Astrocyte of the hippocampus (primary cell): ENCODE measurements at places on chromosomes 4 and X.
A peak's percentile ranks its signal among the peaks of the same experiment; 100 is the strongest.

- no peak for DNase-seq
Measured at GRCh38 chr4:174697896-174698295, 131.2 kb downstream of the GLRA3 start.

- no peak for DNase-seq
Measured at GRCh38 chrX:150478496-150479492, 89.6 kb upstream of the MTM1 start.

GRCh38 chr4:8010618-8011017 is 71.0 kb upstream of the AFAP1 start:
- DNase-seq, result peak; percentile 85

DNA sequence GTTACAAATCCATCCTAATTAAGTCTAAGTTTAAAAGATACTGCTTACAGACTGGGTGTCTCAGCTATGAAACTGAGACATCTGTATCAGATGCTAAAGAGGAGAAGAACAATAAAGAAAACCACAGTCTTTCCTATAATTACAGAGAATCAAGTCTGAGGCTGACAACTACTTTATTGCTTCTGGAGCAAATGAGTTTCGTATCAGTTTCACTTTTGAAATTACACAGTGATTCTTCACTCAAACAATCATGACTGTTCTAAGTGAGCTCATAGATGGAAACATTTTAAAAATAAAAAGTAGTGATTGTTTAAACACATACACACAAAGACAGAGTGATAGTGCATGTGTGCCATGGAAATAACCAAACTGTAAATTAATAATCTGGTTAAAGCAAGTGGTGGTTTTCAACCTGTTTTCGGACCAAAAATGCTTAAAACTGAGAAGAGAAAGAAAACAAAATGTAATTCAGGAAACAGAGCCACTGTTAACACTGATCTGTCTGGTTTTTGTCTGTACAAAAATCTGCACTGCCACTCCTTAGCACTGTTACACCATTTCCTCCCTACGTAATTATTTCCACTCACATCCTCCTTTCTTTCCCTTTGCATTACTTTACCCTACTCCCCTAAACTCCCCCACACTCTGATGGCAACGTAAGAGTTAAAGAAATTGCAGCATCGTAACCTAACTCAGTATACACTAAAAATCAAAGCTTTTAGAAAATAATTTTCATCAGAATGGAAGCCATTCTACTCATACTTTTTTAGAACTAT is 12.5 kb downstream of the RFC1 start:
- peak; percentile 28 for DNase-seq

GRCh38 chr4:41985151-41985550 is 3.6 kb downstream of the DCAF4L1 start:
- DNase-seq, result no peak

DNA sequence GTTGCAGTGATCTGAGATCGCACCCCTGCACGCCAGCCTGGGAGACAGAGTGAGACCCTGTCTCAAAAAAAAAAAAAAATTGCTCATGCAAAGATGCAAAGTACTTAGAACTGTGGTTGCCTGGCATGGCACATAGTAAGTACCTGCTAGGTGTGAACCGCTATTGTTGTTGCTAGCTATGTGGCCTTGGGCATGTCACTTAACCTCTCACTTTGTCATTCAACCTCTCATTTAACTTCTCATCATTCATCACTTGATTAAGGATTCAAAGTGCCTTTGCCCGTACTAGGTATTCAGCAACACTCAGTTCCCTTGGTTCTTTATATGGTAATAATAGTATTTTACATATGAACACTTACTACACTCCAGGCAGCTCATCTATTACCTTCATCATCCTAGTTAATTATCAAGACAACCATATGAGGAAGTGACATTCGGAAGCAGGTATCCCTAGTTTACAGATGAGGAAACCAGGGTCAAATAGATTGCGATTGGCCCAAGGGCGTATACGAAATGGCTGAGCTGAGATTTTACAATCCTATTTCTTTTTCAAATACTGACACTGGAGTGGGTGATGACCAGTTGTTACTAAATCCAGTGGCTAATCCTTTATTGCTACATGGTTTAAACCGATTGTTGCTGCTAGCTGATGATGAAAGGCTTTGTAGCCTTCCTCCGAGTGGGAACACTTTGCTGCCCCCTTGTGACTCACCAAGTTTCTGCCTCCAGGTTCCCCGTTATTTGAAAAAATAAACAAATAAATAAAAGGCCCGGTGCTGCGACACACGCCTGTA is 28.8 kb upstream of the SOWAHD start:
- peak; percentile 66 for DNase-seq

- DNase-seq, result no peak
Measured at GRCh38 chrX:109872021-109872732, 130.7 kb upstream of the TMEM164 start.

DNA sequence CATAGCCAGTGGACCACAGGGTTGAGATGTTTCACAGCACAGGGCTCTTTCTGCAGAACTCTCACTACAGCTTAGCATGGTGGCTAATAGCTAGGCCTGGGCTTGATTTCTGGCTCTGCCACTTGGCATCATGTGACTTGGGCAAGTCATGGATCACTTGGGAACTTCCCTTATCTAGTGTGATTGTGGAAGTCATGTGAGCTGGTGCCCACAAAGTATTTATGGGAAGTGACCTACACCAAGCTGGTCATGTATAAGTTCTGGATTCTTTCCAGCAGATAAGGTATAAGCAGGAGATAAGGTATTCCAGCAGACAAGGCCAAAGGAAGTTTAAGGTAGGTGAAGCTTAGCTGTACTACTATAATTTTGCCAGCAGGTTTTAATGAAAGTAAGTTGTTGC is 61.0 kb downstream of the REELD1 start:
- DNase-seq, result no peak

GRCh38 chrX:48599341-48599740 is 2.0 kb downstream of the WDR13 start:
- DNase-seq, result no peak

- DNase-seq, result peak; percentile 51
Measured at GRCh38 chr4:77047037-77047436, 28.8 kb downstream of the CCNI start.

GRCh38 chrX:34654696-34655490 is 2.2 kb downstream of the TMEM47 start:
- peak; percentile 43 for DNase-seq

DNA sequence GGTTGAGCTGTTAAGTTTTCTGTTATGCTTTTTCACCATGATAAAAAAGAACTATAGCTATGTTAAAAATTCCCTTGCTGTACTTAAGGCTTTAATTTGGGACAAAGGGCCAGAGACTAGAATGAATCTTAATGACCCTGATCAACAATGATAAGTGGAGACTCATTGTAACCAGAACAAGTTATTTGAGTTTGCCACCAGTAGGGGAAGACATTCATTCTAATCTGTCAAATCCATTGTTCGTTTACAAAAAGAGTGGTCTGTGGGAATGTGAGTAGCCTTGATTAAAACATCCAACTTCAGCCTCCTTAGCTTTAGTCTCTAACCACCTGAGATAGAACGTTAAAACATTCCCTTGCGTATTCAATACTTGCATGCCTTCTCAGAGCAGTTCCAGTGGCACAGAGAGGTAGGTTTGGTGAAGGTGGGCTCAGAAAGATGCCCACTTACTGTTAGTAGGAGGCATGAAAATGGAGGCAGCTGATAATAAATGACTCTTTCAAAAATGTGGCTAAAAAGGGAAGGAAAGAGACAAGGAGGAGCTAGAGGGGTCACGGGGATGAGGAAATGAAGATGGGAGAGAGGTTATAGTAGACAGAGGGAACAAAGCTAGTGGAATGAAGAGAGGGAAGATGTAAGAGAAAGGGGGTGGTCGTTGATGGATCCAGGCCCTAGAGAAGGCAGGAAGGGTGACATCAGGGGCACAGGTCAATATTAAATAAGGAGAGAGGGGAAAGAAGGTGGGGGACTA is 66.2 kb downstream of the EGF start:
- DNase-seq, result peak; percentile 61

- peak; percentile 67 for DNase-seq
Measured at GRCh38 chr4:179325181-179325580, 1882.9 kb upstream of the AGA start.

GRCh38 chr4:22174640-22175039 is 226.1 kb upstream of the KCNIP4 start:
- no peak for DNase-seq

GRCh38 chr4:63777601-63778000 is 631.6 kb downstream of the TECRL start:
- DNase-seq, result no peak

DNA sequence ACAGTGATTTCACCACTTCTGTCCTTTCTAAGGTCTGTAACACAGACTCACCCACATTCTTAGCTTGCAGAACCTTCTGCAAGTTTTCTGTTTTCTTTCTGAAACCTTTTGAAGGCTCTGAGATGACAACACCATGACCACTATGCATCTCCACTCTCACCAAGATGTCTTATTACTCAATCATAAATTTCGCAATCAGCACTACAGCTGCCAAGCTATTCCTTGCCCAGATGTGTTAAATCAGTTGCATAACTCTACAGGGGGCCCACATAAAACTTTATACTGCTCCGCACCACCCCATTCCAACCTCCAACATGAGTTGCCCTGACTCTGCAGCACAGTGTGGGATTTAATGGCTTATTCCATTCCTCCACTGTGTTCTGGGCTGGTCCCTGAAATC is 229.9 kb downstream of the COL25A1 start:
- no peak for DNase-seq

GRCh38 chr4:188113156-188113555 is 3.8 kb upstream of the TRIML2 start:
- no peak for DNase-seq

DNA sequence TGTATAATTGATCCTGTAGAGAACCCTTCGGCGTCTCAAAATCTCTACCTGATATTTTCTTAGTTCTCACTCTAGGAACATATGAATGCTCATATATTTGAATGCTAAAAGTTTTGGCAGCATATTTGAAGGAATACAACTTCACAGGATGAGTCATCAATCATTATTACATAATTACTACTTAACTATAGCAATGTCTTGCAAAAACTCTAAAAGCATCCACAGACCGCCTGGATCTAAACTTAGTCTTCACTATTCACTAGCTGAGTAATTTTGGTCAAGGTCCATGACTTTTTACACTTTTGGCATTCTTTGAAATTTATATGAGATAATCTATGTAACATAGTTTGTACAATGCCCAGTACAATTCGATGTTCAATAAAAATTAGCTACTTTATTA is 194.7 kb downstream of the DTHD1 start:
- no peak for DNase-seq

DNA sequence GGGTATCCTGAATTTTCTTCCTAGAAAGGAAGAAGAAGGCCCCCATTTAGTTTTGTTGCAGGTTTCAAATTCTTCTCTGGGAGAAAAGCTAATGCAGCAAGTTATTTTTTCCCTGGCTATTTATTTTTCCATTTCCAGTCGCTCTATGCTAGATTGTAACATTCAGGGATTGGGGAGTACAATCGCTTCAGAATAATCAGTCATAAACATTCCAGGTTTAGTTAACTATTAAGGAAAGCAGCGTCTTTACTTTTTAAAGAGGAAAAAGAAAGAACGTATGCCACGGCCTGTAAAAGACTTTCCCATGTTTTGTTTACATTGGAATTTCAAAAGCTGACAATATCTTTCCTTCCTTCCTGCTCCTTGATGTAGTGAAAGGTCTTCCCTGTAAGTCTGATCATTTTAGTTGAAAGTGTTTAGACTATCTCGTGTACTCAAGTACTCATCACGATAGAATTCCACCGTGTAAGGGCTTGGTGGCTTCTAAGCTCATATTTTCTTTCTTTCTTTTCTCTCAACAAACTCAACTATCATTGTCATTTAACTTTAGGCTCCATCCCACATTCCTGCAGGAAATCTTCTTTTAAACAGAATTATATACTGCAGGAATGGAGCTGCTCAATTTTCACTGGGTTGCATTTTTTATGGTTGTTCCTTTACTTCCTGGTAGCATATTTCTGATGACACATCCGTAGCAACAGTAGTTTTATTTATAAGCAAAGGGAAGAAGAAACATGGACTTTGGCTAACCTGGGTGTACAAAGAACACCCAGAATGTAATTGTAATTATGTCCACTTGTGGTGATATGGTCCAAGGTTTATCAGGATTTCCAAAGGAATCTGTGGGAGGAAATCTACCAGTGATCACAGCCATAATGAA is 213.1 kb upstream of the FAT1 start:
- DNase-seq, result peak; percentile 72

- DNase-seq, result no peak
Measured at GRCh38 chr4:14792702-14793227, 209.5 kb upstream of the CPEB2 start.

DNA sequence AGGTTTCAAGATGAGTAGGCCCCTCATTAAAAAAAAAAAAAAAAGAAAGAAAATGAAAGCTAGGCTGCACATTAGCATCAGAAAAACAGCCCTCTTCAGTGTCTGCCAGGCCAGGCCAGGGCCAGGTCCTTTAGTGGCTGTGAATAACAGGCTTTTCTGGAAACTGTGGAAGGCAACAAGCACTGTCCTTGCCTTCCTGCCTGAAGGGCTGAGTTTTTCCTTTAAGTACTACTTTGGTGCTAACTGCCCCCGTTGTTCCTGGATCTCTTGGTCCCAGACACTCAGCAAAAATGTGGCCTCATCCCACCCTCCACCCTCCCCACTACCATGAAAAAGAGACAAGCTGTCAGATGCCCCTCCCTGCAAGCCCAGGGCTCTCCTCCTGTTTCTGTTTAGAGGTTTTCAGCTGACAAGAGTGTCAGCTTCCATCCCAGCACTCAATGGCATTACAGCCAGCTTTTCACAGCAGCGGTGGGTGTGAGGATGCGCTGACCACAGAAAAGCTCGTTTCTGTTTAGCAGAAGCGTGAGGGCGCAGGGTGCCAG is 174.2 kb downstream of the NHS start:
- peak; percentile 34 for DNase-seq

DNA sequence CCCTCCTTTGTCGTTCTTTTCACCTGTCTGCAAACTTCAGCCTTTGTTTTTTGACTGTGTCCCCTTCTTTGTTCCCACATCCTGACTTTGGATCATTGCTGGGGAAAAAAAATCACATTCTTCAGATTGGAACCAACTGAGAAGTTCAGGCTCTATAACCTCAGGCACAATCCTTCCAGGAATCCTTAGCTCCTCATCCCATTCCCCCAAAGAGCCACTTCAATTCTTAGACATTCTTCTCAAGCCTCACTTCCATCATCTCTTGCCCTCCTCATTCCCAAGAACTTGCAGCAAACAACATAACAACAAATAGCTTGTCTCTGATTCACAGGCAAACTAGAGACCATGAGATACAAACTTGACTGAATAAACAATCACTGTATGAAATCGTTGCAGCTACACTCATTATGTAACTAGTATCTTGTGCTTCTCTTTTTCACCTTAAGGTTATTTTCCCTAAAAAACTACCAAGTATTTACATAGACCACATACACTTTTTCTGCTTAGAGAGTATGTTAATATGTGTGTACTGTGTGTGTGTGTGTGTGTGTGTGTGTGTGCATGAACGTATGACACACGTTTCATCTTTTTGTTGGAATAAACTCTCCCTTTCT is 26.4 kb upstream of the PGM2 start:
- peak; percentile 7 for DNase-seq

- peak; percentile 66 for DNase-seq
Measured at GRCh38 chrX:136694431-136695087, 46.6 kb downstream of the CD40LG start.

DNA sequence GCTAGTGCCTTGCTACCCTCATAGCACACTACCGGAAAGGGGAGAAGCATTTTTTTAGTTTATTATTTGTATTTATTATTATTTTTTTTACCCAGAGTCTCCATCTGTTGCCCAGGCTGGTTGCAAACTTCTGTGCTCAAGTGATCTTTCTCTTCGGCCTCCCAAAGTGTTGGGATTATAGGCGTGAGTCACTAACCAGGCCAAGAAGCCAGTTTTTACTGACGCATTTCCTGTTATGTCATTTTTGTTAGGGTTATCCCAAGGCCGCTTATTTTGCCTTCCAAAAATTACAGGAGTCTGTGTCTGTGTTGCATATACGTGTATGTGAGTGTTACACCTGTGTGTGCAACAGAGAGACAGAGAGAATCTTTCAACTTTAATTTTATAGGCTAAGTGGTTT is 404.5 kb downstream of the GBA3 start:
- DNase-seq, result peak; percentile 54
